ENCODE measurements at places on chromosomes 2 and 18.

- no peak for DNase-seq
Observed at GRCh38 chr2:110768591-110768990, 36.2 kb downstream of the ACOXL start.

- DNase-seq: no peak
Observed at GRCh38 chr2:18247282-18248110, 313.0 kb downstream of the RDH14 start.

DNA sequence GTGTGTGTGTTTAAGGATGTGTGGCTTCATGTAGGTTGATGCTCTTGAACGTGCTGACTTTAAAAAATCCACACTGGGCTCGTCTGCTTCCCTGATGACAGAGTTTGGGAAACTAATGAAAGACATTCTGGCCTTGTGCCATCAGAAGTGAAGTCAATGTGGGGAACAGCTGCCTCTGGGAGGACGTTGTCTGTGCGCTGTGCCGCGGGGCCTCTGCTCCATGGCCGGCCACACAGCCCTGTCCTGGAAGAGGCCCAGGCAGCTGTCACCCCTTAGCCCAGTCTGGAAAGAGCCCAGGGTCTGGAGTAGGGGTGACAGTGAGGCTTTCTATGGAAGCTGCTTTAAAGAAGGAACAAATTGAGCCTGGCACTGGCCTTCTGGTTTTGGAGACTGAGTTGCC lies 155.8 kb downstream of the SH3RF3 start:
- no peak for DNase-seq

DNA sequence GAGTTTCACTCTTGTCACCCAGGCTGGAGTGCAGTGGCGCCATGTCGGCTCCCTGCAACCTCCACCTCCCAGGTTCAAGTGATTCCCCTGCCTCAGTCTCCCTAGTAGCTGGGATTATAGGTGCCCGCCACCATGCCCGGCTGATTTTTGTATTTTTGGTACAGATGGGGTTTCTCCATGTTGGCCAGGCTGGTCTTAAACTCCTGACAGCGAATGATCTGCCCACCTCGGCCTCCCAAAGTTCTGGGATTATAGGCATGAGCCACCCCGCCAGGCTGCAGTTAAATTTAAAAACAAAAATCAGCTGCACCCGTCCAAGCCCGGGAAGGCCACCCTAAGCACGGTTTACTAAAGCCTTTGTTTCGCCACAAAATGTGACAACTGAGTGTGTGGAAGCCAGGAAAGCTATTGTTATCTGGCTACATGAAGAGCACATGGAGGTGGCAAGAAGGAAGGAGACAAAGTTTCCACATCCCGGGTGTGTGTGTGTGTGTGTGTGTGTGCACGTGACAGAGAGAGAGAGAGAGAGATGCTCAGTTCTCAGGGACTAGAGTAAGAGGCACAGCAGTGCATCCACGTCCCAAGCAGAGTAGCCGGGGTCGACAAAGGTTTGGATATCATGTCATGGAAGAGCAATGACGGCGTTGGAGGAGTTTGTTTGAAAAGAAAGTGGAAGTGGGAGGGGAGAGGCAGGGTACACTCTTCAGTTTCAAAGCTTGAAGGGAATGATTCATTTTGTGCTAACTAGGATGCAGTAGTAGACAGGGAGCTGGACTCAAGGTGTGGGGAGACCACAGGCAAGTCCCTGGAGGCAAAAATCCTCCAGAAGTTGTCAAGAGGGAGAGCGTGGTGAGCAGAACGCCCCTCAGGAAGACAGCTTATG lies 20.1 kb downstream of the INPP5D start:
- no peak for DNase-seq

GRCh38 chr2:163637871-163638270 lies 97.9 kb downstream of the FIGN start:
- no peak for DNase-seq

DNA sequence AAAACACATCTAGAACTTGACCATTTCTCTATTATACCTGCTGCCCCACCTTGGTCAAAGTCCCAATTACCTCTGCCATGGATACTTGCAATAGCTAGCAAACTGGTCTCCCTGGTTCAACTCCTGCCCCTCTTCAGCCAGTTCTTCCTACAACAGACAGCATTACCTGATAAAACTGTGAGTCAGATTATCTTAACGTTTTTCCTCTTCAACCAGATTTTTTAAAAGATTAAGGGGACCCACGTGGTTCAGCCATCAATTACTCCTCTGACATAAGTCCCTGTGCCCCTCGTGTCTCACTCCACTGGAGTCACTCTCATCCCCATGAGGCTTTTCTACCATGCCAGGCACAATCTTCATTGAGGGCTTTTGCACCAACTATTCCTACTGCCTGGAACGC lies 5.3 kb upstream of the ARHGAP15 start:
- no peak for DNase-seq

- no peak for DNase-seq
Observed at GRCh38 chr2:133849341-133849740, 281.1 kb upstream of the NCKAP5 start.

GRCh38 chr2:134079373-134079772 lies 174.5 kb upstream of the MGAT5 start:
- no peak for DNase-seq
